ENCODE measurements at places on chromosomes 5 and 9.

DNA sequence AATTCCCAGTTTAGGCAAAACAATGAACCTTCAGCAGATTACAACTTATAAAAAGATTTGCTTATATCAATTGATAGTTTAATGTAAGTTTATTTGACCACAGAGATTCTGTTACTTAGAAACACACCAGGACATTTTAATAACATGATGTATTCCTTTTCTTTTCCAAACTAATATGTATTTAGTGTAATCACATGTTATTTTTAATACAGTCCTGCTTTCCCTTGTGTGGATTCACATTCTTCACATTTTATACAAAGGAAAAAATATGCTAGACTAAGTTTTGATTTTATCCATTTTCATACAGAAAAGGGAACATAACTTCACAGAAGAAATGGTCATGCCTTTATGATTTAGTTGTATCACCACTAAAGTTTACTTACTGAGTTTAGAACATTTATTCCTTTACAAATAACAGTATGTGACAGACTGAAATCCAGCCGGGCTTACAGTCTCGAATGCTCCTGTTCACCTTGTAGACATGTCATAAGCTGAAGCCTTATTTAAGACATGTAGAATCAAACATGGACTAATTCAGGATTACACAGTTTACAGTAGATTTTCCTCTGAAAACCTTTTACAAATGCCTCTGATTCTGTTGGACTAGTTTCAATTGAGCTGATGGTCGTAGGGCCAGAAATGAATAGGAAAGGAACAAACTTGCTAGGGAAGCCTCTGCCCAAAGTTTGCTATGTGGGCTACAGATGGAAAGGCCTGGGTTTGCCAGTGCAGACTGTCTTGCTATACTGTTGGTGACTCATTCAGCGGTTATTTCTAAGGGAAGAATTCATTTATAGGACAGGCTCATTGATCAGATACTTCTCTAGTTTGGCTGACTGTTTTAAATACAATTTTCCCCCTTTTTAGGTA, 6.6 kb upstream of the ASPN start:
- DNase-seq: no peak

DNA sequence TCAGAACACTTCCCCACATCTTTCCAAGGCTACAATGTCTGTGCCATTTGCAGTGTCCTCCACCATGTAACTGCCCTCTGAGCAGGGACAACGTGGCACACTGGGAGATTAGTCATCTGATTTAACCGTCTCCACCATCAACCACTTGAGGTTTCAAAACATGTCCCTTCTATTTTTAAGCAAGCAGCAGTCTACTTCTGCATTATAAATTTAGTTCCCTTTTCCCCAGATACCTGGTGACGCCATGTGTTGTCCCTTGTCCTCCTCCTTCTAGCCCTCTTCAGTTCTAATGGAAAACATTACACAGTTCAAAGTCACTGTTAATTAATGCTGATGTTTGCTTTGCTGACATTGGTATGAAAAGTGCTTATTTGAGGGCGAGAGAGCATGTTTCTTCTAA, 52.8 kb downstream of the ATP10B start:
- DNase-seq: peak; percentile 10

GRCh38 chr9:87950296-87950695, 24.0 kb downstream of the CDK20 start:
- DNase-seq: no peak

DNA sequence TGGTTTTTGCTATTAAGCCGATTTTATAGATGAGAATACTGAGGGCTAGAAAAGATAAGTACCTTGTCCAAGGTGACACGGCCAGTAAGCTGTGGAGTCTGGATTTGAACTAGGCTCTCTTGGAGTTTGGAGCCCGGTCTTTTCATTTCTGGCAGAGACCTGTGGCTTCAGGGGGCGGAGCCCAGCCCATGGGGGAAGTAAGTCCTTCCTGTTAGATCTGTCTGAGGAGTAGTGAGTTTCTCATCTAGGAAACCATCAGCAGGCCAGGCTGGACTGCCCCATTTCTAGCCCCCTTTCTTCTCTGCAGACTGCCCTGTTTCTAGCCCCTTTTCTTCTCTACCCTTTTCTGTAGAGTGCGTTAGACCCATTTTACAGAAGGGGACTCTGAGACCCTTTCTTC, 521 bp upstream of the PTGS1 start:
- no peak for DNase-seq

GRCh38 chr5:173663352-173664153, 47.1 kb upstream of the BOD1 start:
- no peak for DNase-seq

DNA sequence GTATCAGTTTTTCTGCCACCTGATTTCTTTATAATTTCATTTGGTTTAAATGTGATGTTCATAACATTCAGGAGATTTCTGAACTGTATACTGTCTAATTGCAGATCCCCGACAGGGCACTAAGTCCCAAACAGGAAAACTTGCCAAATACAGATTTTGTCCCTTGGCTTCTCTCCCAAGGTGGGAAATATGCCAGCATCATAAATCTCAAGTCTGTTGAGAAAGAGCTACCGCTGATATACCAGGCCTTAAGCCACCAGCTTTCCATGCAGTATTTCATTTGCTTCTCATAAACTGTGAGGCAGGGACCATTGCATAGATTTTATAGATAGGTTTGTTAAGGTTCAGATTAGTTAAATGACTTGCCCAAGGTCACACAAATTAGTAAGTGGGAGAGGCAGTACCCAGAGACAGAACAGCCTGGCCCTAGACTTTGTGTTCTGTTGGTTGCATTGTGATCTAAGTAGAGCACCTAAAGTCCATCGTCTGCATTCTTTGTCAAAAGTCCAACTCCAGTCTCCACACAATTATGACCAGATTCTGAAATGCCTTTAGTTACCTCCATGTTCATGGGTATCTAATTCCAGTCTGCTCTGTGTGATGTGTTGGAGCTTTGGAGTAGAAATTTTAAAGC, 16.2 kb downstream of the GPR21 start:
- no peak for DNase-seq

DNA sequence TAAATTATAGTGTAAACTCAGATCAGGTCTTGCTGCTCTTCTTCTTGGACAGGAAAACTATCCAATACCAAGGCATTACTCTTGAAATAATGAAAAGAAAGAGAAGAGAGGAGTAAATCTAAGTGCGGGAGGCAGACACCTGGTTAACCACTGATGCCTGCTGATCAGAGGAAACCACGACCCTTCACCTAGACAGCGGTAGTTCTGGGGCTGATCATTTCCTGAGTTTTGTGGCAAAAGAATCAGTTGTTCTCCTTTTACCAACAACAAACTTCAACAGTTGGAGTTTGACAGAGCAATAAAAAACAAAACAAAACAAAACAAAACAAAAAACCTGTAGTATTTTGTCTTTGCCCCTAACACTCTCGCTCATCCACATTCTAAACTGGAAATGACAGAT, 3.0 kb downstream of the RLN1 start:
- DNase-seq: no peak

- DNase-seq: no peak
These were observed 128.8 kb downstream of the SLC24A2 start for GRCh38 chr9:19660019-19660418.

- DNase-seq: no peak
These were observed 1.1 kb downstream of the CRB2 start for GRCh38 chr9:123356851-123357742.

DNA sequence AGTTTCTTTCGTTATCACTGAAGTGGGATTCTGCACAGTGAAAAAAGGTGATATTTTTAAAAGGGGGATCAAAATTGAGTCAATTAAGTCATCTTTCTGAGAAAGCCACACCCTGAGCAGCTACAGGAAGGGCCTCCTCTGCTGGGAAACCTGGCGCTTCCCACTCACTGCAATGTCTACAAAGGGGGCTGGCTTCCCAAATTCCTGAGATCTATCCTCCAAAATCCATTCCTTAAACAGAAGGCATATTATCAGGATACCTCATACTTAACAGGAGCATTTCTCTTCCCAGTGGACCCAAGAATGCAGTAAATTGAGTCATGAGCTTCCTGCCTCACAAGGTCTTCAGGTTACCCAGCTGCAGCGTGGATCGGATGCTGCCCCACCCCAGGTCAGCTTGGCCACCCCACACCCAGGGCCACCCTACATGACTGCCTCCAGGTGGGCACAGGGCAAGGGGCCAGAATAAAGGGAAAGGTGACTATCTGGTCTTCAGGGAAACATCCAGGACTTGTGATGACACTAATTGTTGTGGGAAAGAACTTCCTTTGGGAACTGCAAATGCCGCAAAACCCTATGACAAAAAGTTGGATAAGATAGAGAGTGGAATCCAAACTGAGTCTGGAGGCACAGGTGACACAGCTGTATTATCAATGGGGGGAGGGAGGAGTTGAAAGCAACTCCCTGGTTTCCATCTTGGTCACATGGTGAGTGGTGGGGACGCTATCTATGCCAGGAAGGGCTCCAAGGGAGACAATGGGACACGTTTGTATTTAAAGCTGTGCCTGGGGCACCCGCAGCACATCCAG, 42.3 kb downstream of the ROR2 start:
- no peak for DNase-seq

DNA sequence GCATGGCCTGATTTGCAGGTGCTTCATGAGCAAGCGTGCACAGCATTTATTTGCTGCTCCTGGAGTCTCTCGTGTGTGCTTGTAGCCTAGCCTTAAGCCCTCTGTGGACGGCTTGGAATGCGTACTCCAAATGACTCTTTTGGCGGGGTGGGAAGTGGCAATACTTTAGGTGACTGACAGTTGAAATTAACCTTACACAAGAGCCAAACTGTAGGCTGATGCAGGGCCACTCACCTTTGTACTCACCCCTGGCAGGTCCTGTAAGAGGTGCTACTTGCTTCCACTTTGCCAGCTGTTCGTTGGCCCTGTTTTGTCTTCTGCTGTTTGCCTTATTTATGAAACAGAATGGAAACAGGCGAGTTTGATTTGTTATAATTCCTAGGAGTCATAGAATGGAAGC, 22.9 kb downstream of the TENT4A start:
- no peak for DNase-seq

DNA sequence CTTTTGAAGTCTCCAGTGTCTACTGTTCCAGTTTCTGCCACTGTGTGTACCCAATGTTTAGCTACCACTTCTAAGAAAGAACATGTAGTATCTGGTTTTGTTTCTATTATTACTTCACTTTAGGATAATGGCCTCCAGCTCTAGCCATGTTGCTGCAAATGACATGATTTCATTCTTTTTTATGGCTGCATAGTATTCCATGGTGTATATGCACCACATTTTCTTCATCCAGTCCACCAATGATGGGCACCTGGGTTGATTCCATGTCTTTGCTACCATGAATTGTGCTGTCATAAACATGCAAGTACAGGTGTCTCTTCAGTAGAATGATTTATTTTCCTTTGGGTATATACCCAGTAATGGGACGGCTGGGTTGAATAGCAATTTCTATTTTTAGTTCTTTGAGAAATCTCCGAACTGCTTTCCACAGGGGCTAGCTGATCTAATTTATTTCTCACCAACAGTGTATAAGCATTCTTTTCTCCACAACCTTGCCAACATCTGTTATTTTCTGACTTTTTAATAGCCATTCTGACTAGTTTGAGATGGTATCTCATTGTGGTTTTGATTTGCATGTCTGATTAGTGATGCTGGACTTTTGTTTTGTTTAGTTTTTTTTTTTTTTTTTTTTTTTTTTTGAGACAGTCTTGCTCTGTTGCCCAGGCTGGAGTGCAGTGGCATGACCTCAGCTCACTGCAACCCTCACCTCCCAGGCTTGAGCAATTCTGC, 68.9 kb downstream of the WDR41 start:
- no peak for DNase-seq

- DNase-seq: no peak
These were observed 105.2 kb upstream of the IER5L start for GRCh38 chr9:129283291-129283691.

DNA sequence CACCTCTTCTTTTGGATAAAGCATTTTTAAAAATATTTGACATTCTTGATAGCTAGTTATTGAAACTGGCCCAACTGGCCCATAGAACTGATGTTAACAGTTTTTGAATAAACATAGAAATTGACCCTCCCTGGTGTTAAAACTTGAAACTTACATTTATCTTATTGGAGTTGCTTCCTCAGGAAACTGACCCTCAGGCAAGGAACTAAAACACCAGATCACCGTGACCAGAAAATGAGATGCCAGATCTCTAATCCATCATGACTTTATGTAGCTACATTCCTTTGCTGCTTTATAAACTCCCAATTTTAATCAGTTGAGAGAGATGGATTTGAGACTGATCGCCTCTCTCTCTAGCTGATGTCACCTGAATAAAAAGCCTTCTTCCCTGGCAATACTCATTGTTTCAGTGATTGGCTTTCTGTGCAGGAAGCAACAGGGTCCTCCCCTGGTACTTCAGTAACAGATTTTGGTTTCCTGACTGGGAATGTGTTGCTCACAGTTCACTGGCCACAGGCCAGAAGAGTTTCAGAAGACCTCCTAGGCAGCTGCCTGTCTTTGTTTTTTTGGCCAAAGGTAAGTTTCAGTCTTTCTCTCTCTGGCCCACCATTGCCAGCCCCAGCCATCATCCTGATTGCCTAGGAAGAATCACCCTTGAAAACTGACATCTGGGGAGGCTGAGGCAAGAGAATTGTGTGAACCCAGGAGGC, 212.4 kb downstream of the DTWD2 start:
- no peak for DNase-seq

GRCh38 chr9:131060900-131061630, 35.3 kb upstream of the AIF1L start:
- no peak for DNase-seq

GRCh38 chr5:2562036-2562435, 189.4 kb downstream of the IRX2 start:
- no peak for DNase-seq

DNA sequence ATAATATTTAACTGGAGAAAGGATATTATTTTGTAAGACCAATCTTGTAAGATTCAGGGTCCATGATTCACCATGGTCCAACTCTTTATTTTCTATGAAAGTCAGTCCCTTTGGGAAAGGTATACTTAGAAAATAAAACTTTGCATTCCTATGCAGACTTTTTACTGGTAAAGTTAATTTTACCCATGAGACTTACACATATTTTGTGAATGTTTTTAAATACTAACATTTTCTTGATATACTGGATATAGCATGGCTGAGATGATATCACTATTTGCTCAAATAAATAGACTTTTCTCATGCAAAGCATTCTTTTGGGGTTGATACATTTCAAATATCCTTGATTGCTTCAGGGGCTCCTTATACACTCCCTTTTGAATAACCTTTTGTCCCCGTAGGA, 512.1 kb downstream of the MAN2A1 start:
- DNase-seq: no peak

- no peak for DNase-seq
These were observed 202.1 kb downstream of the TSSK1B start for GRCh38 chr5:113232667-113233066.

DNA sequence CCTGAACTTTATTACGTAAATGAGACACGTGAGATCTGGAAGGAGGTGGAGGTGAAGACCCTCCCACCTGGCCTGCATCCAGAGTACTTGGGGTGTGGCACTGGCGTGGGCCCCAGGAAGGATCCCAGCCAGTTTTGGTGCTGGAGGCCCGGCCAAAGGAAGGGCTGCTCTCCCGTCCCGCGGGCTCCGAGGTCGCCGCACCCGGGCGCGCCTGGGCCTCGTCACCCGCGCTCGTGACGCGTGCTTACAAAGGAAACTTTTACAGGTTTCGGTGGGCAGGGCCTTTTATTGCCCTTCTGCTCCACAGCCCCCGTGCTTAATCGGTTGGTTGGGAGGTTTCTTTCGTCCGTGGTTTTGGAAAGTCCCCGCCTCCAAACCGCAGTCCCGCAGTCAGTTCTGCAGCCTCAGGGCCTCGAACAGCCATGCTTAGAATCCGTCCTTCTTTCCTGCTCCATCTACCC, 29.2 kb downstream of the CDKN2A start:
- DNase-seq: peak; percentile 75

GRCh38 chr5:135843571-135844337, 9.3 kb downstream of the SLC25A48 start:
- DNase-seq: no peak
